SK-N-SH (cell line): ENCODE measurements at places on chromosomes 6 and 20. TPM values are rescaled to one million over a fixed set of nuclear protein-coding genes. Genes with fewer than 3 reads are reported as not detected.

DNA sequence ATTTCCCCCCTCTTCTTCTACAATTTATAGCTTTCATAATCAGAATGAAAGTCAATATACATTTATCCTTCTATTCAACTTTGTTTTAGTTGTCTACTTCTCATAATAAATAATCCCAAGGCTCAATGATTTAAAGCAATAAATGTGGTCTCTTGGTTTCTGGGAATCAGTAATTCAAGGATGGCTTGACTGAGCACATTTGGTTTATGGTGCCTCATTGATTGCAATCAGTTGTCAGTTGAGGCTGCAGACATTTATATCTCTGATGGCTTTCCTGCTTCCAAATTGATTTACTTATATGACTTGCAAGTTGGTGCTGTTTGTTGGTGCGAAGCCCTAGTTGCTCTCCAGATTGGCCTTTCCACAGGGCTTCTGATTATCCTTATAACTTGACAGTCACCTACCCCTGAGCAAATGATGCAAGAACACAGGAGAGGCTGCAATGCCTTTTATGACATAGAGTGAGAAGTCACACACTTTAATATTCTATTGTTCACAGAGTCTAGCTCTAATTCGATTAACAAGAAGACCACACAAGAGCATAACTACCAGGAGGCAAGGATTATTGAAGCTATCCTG is 2.7 kb upstream of the CRISP1 start:
- H3K4me3 ChIP-seq, result no peak overlapping the region
- no peaks in the 10 kb centered on the region for H3K36me3 ChIP-seq
- H3K4me1 ChIP-seq, result no peaks in the 10 kb centered on the region

DNA sequence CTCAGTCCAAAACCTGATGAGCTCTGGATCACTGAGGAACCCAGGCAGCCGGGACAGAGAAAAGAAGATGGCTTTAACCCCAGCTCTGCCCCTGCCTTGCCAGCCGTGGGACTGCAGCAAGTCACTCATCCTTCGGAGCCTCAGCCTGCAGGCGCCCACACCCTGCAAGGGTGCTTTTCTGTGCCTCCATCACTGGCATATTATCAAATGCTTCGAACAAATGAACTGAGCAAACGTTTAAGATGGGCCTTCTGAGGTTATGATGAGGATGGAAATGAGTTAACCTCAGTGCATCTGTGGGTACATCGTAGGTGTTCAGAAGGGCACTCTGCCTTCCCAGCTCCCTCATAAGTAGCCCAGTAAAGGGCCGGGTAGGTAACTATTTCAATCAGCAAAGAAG is 79.0 kb downstream of the NFATC2 start:
- no peaks in the 10 kb centered on the region for H3K4me1 ChIP-seq
- no peaks in the 10 kb centered on the region for H3K27me3 ChIP-seq
- H3K27ac ChIP-seq, result no peak overlapping the region
- H3K4me3 ChIP-seq, result no peak overlapping the region

DNA sequence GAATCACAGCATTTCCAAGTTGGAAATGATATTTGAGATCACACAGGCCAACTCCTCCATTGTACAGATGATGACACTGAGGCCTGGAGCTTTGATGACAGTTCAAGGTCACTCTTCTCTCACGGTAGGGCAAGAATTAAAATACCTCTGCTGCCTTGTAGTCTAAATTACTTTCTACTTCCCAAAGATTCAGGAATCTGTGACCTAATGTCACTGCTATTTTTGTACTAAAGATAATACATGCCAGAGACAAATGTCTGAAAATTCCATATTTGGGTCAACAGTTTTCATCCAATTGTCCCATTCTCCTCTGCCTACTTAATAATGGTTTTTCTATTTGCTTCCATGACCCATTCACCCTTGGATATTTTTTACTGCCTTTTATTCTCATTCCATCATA is 160.0 kb downstream of the SOD2 start:
- H3K27me3 ChIP-seq, result peaks cover 18% of the 10 kb centered on the region; the same call in 1 of the 2 replicates
- H3K36me3 ChIP-seq, result no peaks in the 10 kb centered on the region
- H3K4me1 ChIP-seq, result 0 out of 2 replicates have a peak, but pooled peaks cover 8% of the 10 kb centered on the region

GRCh38 chr6:36827261-36828079 is 11.8 kb downstream of the CPNE5 start:
- H3K27ac ChIP-seq, result peak overlapping the region; percentile 52
- no peak for DNase-seq
- H3K36me3 ChIP-seq, result no peaks in the 10 kb centered on the region

DNA sequence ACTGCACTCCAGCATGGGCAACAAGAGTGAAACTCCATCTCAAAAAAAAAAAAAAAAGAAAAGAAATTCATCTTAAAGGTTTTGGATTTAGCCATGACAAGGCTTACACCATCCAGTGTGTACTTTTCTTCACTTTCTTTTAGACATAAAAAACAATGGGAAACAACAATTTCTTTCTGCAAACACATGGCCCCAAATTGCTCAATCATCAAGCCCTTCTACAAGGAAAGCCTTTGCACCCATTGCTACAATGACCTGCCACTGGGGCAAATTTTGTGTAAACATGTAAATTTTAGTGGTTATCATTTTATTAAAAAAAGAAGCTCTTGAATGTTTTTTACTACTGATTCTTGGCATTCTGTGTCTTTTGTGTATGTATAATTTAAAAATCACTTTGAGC is 131.8 kb upstream of the QKI start:
- no peaks in the 10 kb centered on the region for H3K4me1 ChIP-seq
- no peak overlapping the region for H3K27ac ChIP-seq
- H3K27me3 ChIP-seq, result no peaks in the 10 kb centered on the region
- no peak for DNase-seq

DNA sequence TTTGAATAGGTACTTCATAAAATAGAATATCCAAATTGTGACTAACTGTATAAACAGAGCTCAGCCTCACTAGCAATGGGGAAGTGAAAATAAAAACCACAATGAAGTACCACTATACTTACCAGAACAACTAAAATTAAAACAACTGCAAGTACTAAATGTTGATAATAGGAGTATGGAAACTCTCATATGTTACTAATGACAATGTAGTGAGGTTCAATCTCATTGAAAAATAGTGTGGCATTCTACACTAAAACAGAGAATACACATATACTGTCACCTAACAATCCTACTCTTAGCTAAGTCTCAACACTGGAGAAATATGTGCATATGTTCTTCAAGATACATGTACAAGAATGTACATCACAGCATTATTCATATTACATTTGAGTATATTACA is 132.0 kb upstream of the CARMIL1 start:
- no peaks in the 10 kb centered on the region; the same call in 1 of the 2 replicates for H3K4me1 ChIP-seq
- no peaks in the 10 kb centered on the region for H3K27me3 ChIP-seq
- H3K27ac ChIP-seq, result no peak overlapping the region
- H3K36me3 ChIP-seq, result no peaks in the 10 kb centered on the region
- no peak for DNase-seq
- H3K4me3 ChIP-seq, result no peak overlapping the region

DNA sequence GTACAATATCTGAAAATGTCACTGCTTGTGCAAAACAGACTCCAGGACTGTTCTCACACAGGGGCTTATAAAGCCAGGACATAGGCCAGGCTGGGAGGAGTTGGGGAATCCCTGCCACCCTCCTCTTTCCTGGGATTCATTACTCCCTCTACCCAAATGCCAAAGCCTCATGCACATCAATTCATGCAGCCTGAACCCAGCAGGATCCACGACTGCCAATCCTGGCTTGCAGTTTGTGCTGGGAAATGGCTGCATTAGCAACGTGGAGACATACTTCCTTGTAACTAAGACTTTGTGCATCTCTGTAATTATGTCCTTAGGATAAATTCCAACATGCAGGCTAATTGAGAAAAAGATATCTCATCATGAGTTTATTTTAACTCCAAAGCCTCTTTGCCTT is 143.8 kb downstream of the SYCP2 start:
- no peak overlapping the region for H3K27ac ChIP-seq
- no peaks in the 10 kb centered on the region for H3K4me1 ChIP-seq
- H3K27me3 ChIP-seq, result no peaks in the 10 kb centered on the region
- H3K4me3 ChIP-seq, result no peak overlapping the region
- no peak for DNase-seq

DNA sequence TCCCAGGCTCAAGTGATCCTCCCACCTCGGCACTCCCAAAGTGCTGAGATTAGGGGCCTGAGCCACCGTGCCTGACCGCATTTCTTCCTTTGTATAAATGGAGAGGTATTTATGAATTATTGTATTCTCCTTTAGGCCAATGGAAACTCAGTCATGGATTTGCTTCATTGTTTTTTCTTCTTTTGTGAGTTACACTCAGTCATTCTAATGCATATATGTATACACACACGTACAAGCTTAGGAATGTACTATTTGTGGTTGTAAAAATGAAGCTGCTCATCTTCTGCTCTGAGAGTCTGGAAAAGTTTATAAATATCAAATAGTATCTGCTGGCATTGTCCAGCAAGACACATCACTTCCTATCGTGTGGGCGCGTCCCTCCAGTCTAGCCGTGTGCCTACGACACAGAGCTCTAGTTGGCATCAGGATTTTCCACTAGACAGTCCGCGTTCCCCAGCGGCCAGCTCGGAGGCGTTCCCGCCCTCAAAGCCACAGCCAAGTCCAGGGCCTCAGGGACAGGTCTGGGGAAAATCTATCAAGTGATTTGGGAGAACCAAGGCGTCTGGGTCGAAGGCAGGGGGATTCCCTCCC is 215.2 kb downstream of the NFATC2 start:
- H3K4me3 ChIP-seq, result no peak overlapping the region
- no peaks in the 10 kb centered on the region for H3K27me3 ChIP-seq
- no peaks in the 10 kb centered on the region for H3K36me3 ChIP-seq
- H3K4me1 ChIP-seq, result no peaks in the 10 kb centered on the region

DNA sequence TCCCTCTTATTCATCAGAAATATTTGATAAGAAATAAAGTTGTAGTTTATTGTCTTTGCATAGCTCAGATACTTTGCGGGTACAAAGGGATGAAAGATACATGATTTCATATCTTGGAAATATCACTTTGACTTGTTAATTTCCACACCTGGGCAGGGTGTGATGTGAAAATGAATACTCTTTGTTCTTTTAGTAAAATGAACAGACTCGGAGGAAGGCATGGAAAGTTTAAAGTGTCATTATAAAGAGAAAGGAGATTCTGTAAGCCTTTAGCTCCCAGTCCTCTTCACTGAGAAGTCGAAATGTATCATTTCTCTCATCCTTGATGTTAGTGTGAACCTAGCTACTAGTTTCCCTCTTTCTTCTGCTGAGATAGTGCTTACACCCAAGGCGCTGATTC is 36.7 kb upstream of the AKIRIN2 start:
- no peak for DNase-seq
- H3K4me1 ChIP-seq, result no peaks in the 10 kb centered on the region
- H3K27ac ChIP-seq, result no peak overlapping the region
- no peaks in the 10 kb centered on the region for H3K27me3 ChIP-seq

SLA2 gene
- polyA plus RNA-seq, result 0.03 TPM in 1 of 2 replicates, not detected in the other

LY6G6D gene
- not detected in 2 replicates for polyA plus RNA-seq

TSPO2 gene
- polyA plus RNA-seq, result not detected in 2 replicates
